ENCODE measurements at places on chromosomes 11 and 22. TPM values are rescaled to one million over a fixed set of nuclear protein-coding genes. Genes with fewer than 3 reads are reported as not detected.

- H3K4me3 ChIP-seq = no peak overlapping the region
- no peaks in the 10 kb centered on the region for H3K27me3 ChIP-seq
- peaks cover 21% of the 10 kb centered on the region for H3K36me3 ChIP-seq
- DNase-seq = no peak
- peaks cover 47% of the 10 kb centered on the region for H3K4me1 ChIP-seq
Observed at GRCh38 chr11:93476796-93477195, 66.4 kb downstream of the SMCO4 start.

GRCh38 chr11:19919050-19919561 lies 206.5 kb downstream of the NAV2 start:
- no peak for DNase-seq
- H3K27ac ChIP-seq = no peak overlapping the region
- no peaks in the 10 kb centered on the region for H3K27me3 ChIP-seq
- H3K36me3 ChIP-seq = peaks cover 16% of the 10 kb centered on the region
- H3K4me1 ChIP-seq = peaks cover 14% of the 10 kb centered on the region

GRCh38 chr22:45083659-45084305 lies 74.0 kb upstream of the PHF21B start:
- no peak overlapping the region for H3K27ac ChIP-seq
- DNase-seq = no peak
- peaks cover 6% of the 10 kb centered on the region for H3K36me3 ChIP-seq

DNA sequence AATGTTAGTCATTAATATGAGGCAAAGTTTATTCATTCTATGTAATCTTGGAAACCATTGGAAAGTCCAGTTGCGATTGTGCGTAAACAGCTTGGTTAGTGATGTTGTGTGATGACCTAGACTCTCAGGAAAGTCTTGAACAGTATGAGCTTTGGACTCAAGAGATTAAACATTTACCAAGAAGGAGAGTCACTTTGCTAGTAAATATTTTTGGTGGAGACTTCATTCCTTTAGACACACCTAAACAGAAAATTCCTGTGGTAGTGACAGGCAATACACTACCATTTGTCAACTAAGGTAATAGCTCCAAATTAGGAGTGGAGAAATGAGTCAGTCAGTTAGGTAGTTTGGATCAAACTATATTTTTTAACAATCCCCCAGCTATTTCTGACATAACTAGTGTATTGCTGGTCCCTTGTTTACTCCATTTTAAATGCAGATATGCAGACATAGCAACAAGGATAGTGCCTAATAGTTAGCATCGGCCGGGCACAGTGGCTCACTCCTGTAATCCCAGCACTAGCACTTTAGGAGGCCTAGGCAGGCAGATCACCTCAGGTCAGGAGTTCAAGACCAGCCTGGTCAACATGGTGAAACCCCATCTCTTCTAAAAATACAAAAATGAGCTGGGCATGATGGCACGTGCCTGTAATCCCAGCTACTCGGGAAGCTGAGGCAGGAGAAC lies 89.3 kb downstream of the ARHGAP42 start:
- H3K36me3 ChIP-seq = peaks cover 5% of the 10 kb centered on the region
- no peak overlapping the region for H3K27ac ChIP-seq
- no peak for DNase-seq
- no peaks in the 10 kb centered on the region for H3K27me3 ChIP-seq
- H3K4me1 ChIP-seq = peaks cover 29% of the 10 kb centered on the region

Gene IFITM1
- 544 TPM for total RNA-seq

Gene OR52H1
- not detected for total RNA-seq
